ENCODE measurements at places on chromosomes 1 and 21.

- peak; percentile 37 for DNase-seq
These were observed 1.5 kb upstream of the COL16A1 start for GRCh38 chr1:31705080-31705866.

GRCh38 chr1:114379987-114380386 is 131.0 kb downstream of the TRIM33 start:
- DNase-seq, result no peak

GRCh38 chr1:63000508-63000907 is 216.6 kb downstream of the ATG4C start:
- DNase-seq, result no peak

- DNase-seq, result no peak
These were observed 3.1 kb downstream of the TNNT2 start for GRCh38 chr1:201374364-201374763.

- DNase-seq, result no peak
These were observed 145.5 kb downstream of the TIAM1 start for GRCh38 chr21:31198575-31198974.

DNA sequence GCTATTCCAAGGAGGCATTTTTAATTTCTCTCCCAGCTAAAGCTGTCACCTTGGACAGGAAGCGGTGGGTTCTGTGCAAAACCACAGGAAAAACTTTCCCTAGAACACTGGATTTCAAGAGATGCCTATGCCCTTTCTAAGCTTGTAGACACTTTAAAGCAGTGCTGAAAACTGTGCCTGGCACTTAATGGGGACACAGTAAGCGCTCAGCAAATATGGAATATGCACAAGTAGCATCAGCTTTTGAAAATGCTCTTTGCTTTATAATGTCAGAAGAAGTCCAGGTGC is 50.9 kb upstream of the TARBP1 start:
- no peak for DNase-seq

DNA sequence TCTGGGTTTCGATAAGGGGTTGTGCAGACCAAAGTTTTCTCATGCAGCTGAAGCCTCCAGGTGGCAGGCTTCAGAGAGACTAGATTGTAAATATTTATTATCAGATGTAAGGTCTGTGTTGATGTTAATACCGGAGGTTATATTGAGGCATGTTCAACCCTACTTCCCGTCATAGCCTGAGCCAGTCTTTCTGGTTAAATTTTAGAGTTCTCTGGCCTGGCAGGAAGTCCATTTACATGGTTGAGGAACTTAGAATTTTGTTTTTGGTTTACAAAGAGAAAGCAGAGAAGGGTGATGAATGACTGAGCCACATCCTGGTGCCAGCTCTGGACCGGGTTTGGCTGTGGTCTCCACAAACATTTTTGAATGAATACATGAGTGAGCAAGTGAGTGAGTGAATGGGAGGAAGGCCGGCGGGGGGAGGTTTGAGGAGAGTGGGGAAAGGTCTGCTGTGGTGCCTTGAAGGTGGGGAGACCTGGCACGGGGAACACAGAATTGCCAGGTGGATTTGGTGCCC is 218.5 kb downstream of the DISC1 start:
- DNase-seq, result no peak

GRCh38 chr1:13828454-13829151 is 128.6 kb downstream of the PRDM2 start:
- no peak for DNase-seq

GRCh38 chr1:156126630-156127534 is 12.4 kb downstream of the LMNA start:
- DNase-seq, result peak; percentile 84

GRCh38 chr1:171213559-171214454 is 28.7 kb downstream of the FMO2 start:
- no peak for DNase-seq

DNA sequence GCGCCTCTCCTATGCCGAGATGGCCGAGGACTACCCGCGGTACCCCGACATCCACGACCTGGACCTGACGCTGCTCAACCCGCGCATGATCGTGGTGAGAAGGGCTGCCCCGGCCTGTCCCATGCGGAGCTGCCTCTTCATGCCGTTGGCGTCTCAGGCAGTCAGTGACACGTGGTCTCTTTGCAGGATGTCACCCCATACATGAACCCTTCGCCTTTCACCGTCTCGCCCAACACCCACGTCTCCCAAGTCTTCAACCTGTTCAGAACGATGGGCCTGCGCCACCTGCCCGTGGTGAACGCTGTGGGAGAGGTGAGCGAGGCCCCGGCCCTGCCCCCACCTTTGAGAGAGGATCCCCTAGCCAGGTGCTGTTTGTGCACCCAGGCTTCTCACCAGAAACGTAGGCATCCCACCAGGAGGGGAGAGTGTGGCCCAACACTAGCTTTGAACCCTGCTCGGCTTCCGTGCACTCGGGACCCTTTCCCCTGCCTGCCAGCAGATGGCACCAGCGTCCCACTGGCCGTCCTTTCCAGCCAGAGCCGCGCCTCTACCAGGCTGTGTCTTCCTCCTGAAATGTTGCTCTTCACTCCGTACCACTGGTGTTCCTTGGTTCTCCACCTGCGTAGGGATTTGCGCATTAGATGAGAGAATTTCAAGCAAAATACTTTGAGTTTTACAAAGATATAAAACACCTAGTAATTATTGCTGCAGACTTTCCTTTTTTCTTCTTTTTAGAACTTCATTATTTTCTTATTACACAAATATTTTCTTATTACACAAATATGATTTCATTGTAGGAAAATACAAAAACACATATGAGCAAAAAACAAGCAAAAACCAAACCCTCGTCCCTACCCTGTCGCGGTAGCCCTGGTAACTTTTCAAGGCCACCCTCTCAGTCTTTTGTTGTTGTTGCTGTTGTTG is 9.0 kb downstream of the NPPA start:
- DNase-seq, result peak; percentile 61

- DNase-seq, result no peak
These were observed 20.4 kb upstream of the AK2 start for GRCh38 chr1:33057095-33057494.

DNA sequence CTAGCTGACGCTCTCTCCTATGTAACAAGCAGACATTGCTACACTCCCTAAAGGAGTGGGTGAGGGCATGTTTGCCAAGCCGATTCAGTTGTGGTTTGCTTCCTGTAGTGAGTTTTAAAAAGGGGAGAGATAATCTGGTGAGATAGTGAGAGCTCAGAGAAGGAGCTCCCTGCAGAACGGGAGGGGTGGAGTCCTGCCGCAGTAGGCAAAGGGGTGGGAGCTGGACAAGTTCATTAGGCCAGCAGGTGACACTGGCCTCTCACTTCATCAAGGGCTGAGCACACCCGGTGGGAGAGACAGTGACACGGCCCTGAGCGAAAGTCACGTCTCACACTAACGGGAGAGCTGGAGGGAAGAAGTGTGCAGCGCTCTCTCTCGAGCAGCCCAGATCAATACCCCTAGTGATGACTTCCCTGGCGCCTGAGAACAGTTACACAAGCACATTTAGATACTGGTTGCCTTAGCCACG is 144.0 kb upstream of the CD34 start:
- no peak for DNase-seq

- no peak for DNase-seq
These were observed 769 bp downstream of the SV2A start for GRCh38 chr1:149916898-149917252.

DNA sequence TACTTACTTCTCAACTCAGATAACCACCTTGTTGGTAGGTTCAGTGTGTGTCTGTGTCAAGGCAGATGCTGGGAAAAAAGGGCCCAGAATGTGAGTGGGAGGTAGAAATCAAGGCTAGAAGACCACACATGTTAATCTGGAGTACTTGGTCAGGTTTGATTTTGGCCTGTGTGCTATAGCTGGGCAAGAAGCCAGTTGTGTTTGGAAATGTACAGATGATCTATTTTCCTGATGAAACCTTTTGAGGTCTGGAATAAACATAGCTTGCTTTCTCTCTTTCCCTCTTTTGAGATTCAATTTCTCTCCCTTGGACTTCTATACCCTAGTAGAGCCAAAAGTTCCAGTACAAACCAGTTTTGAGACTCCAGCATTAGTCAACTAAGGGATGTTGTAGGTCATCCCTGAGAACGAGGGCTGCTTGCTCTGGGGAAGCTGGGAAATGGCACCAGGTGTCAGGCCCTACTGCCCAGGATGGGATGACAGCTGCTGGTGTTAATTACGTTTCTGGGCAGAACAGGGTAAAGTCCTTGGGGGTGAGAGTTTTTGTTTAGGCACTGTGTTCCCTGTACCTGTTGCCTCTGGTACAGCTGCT is 15.8 kb downstream of the MAPKAPK2 start:
- DNase-seq, result no peak

GRCh38 chr1:116906812-116907211 is 2.9 kb upstream of the PTGFRN start:
- DNase-seq, result no peak

DNA sequence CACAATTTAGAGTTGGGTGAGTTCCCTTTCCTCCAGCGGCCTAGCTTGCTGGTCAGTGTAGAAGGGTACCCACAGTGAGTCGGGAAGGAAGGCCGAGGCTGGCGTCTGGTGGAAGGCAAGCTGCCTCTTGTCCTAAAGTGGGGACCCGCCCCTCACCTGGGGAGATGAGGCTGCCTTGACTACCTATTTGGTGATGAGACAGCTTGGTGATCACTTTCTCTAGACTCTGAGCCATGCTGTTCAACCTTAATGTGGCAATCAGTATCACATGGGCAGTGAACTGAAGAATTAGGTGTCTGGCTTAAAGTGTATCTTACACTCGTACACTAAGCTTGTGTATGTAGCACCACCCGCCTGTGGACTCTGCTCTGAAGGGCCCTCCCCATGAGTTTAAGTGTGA is 100.7 kb downstream of the COLGALT2 start:
- no peak for DNase-seq

DNA sequence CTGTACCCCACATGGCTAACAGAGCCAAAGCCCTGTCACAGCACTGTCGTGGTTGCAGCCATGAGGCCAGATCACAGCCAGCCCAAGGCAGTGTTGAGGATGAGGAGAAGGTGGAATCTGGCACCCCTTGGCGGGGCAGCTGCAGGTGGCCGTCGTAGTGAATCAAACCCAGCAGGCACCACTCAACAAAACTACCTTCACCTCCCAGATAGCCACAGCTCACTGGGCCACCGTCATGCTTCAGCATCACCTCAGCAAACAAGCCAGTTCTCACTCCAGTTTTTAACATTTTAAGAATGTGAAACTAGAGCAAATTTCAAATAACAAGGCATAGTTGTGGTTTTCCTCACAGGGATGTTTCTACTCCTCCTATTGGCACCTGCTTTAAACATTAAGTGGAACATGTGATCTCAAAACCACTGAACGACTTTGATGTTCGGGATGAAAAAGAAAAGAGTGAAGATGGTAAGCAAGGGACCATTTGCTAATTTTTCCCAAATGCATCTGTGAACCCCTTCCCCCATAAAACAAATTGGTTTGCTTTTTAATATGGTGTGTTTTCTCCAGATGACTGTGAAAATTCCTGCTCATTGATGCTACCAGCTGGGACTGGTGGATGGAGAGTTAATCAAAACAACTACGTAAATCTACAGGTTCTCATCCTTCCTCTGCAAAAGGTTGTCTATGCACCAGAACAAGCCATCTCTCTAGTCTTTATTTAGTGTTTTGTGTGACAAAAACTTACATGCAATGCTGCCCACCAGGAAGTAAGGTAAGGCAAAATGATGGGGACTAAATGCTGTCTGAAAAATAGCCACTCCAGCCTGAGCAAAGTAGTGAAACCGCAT is 45.5 kb downstream of the TOR1AIP2 start:
- DNase-seq, result no peak

DNA sequence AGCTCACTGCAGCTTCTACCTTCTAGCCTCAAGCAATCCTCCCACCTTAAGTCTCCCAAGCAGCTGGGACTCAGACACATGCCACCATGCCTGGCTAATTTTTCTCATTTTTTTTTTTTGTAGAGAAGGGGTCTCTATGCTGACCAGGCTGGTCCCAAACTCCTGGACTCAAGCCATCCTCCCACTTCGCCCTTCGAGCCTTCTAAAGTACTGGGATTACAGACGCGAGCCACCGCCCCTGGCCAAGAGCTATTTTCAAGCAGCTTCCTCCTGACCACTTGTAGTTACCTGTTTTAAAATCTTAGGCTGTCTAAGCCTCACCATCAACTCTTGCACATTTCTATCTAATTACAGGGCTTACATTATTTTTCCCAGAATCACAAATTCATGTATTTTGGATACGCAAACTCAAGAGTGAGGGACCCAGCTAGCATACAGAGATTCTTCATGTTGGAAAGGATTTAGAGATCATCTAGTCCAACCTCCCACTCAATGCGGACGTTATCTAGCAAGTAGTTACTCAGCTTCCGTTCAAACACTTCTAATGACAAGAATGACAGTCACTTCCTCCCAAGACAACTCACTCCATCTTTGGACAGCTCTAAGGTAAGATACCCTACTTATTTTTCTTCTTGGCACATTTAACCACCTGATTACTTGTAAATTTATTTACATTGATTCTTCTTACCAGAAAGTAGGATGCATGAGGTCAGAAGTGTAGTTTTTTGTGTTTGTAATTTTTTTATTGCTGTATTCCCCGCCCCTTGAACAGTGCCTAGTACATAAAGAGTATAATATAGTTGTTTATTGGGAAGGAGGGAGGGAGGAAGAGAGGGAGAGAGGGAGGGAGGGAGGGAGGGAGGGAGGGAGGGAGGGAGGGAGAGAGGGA is 65.4 kb downstream of the LUZP1 start:
- DNase-seq, result no peak

DNA sequence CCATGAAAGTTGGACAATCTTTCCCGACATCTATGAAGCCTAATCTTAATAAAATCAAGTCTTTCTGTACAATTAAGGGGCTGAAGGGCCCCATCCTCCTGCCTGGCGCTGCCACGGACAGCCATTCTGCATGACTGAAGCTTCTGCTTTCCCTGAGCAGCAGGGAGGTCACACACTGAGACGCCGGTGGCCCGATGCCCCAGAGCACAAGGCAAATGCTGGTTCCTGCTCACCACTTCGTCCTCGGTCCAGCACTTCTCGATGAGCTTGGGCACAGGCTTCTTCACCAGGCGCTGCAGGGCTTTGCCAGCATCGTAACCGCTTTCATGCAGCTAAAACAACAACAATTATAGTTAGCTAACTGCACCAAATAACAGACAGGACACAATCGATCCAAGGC is 147.8 kb downstream of the SLC45A1 start:
- DNase-seq, result no peak

DNA sequence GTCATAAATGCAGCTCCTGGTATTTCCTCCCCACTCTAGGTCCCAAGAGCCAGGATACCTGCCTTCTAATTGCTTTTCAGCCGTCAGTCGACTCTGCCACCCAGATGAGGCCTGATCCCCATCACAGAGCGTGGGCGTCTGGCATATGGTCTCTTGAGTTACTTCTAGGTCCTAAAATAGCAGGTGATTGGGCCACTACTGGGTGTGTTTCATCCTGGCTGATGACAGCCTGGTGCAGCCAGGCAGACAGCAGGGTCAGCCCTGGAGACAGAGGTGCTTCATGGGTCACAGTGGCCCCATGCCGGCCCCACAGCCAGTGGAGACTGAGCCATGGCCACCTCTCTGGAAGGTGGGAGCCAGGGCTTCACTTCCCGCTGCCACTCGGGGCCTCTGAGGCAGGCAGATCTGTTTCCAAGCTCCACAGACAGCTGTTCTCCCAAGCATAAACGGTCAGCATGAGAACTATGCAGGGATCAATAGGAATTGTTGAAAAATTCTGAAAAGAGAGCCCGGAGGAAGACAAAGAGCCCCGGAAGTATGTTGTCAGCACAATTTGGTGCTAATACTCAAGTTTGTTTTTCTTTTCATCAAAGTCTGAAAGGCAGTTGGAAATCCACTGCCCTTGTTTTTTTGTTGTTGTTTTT is 83.0 kb downstream of the MAN1C1 start:
- DNase-seq, result no peak

All from activated CD4-positive, alpha-beta T cell treated with anti-CD3 and anti-CD28 coated beads, Interleukin-2, amount 50 U/mL, for 24 hours (primary cell).